ENCODE measurements at places on chromosomes 13 and 19.

GRCh38 chr19:1521636-1522035 lies 2.2 kb upstream of the PLK5 start:
- DNase-seq, result no peak

- DNase-seq, result no peak
These were observed 51.0 kb downstream of the LYL1 start for GRCh38 chr19:13051557-13052165.

DNA sequence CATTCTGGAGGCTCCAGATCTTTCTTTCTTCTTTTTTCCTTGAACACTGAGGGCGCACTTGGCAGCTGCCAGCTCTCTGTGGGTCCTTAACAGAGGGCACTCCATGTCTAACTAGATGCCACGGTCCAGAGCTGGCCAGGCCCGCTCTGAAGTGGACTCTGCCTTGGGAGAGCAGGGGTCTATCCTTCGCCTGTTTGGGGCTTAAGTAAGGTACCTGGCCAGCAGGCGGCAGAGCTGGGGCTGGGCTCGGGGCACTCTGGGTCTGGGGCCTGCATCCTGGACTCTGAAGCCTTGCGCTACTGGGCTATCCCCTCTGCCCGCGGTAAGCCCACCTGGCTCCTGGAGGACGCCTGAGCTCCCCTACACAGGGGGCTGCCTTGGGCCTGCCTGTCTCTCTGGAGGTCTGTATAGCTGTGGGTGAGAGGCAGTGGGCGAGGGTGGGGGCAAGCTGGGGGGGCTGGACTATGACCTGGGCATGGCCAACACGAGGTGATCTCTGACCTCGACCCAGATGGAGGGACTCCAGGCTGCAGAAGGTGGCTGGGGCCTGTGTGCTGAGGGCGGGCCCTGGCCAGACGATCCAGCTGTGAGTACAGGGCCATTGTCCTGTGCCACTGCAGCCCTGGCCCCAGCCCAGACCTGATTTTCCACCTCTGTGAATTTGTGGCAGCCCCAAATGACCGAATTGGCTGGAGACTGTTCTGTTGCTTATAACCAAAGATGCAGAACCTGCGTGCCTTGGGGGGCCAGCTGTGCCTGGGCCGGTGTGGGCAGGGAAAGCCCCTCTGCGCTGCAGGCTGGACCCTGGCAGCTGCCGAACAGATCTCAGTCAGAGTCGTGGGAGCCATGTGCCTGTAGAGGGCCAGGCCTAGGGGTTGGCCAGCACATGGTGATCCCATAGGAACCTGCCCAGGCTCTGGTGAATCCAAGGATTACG lies 26.5 kb downstream of the CEBPG start:
- DNase-seq, result no peak

GRCh38 chr13:41470196-41470595 lies 12.8 kb downstream of the RGCC start:
- DNase-seq, result no peak

DNA sequence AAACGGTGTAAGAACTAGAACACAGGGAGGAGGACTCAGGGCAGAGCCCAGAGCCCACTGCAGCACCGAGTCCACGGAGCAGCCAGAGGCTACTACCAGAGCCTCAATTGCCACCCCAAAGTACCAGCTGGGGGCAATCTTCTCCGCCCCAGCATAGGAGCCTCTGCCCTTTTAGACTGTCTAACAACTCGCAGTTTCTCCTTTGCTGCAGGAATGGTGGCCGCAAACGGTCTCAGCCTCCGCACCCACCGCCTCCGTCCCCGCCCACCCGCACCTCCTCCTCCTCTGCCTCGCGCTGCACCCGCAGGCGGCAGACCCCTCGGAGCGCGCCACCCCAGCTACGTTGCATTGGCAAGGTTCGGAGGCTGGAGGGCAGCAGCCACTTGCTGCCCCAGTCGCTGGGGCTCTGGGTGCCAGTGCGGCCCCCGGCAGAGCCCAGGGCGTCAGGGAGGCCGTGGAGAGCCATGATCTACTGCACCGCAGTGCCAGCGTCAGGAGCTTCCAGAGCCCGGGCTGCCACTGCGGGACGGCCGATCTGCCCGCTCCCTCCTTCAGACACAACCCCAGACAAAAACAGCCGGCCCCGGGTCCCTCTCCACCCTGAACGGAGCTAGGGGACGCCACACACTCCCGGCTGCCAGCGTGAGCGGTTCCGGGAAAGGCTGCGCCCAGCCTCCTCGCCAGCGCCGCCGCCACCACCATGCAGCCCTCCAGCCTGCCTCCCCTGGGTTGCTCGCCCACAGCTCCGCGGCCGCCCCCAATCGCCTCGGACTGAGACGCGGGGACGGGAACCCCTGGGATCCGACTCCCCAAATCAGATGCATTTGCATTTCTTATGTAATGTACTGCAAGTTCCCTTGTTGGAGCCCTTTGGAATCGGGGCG lies 1.8 kb downstream of the FGF14 start:
- DNase-seq, result no peak

- DNase-seq, result no peak
These were observed 52.7 kb upstream of the FAM216B start for GRCh38 chr13:42728507-42729180.

DNA sequence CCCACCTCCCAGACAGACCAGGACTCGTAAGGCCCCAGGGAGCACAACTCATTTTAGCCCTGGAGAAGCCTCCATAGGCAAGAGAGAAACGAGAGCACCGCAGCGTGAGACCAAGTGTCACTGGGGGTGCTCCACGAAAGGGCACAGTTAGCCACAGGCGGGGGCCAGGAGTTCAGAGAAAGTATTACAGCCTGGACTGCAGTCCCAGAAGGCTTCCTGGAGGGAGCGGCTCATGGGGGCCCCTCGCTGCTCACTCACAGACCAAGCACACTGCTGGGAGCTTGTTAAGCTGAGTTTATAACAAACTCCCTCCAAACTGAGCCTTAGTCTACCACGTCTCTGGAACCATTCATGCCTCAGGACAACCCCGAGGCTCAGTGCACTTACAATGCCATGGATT lies 16.5 kb downstream of the ANKRD27 start:
- no peak for DNase-seq

DNA sequence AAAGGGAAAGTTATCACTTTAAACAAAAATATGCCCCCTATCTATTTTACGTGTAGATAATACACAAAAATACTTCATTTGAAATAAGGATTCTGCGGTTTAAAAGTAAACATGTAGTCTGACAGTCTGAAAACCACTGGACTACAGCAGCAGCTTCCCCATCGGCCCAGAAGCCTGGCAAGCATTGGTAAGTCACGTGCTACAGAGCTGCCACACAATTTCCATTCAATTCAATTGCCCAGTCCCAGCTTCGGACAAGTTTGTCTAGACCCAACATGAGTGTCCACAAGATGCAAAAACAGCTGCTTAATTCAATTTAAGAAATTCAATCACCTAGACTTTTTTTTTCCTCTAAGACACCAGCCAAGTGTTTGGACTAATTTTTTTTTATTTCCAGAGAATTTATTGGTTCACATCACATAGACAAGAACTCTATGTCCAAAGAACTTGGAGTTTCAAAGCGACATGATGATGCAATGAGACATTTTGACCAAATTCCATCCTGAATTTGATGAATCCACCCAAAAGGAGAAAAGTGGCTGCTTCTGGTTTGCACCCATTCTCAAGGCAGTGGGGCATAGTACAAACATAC lies 458.9 kb downstream of the COG6 start:
- no peak for DNase-seq

DNA sequence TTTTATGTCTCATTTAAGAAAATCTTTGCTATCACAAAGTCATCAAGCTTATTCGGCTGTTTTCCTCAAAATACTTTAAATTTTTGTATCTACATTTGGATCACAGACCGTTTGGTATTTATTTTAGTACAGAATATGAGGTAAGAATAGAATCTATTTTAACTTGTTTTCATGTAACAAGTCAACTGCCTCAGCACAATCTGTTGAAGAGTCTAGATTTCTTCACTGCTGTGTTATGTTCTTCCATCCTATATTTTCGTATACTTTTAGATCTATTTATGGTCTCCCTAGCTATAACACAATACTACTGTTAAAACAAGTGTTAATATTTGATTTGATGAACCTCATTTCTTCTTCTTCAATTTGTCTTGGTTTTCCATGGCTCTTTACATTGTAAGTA lies 61.6 kb upstream of the SGCG start:
- no peak for DNase-seq

GRCh38 chr19:30046522-30046921 lies 104.5 kb downstream of the URI1 start:
- DNase-seq, result peak; percentile 56

DNA sequence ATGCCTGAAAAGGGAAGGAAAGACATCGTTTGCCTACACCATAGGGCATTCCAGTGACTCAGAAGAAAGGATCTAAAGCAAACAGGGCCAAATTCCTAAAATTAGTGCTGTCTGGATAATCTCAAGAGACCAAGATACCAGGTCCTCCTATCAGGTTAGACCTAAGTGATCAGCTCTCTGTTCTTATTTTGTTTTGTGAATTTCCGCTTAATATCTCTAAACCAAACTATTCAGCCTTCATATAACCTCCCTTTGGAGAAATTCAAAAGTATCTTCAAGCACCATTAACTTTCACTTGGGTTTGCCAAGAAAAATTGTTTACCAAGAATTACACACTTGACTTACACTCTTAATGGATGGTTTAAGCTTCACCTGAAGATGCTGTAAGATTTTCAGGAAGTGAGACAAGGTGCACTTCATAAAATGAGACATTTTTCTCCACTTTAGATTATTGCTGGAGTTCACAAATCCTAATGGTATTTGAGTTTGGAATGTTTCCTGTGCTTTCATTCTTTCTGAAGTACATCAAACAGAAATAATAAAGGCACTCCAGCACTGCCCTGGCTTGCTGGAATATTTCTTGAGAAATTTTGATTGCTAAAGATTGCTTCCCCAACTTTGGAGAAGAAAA lies 376.1 kb downstream of the LMO7 start:
- no peak for DNase-seq

- DNase-seq, result peak; percentile 83
These were observed 8.8 kb downstream of the ALOX5AP start for GRCh38 chr13:30744056-30744680.

DNA sequence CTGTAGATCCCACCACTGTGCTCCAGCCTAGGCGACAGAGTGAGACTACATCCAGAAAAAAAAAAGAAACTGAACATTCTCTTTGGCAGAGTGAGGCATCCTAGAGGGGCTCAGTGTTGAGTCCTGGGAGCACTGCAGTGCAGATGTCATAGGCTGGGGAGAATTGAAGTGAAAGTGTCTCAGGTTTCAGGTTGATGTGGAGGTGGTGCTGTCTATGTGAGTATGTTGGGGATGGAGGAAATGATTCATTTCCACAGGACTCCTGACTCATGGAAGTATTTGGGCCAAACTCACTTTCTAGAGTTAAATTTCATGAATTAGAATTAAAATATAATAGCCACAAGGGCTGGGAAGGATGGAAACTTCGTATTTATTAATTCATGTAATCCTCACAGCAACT lies 134.4 kb upstream of the TSC22D1 start:
- DNase-seq, result no peak

DNA sequence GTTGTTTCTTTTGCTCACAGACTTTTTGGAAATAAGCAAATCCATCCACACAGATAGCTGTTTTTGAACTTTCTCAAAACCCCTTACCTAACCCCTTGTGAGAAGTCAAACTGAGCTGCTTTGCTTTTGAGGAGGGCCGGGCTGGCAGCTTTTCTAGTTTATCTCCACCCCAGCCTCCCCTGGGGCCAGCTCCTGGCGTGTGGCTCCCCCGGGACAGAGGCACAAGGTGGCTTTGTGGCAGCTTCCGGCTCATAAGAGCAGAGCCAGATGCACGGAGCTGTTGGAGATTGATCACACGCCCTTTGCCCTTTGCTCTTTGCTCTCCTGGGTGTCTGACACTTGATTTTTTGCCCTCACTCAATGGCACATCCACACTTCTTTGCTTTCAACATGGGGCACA lies 24.9 kb upstream of the RNF113B start:
- peak; percentile 19 for DNase-seq

- DNase-seq, result peak; percentile 70
These were observed 11.9 kb upstream of the PRKD2 start for GRCh38 chr19:46728693-46729339.

- DNase-seq, result no peak
These were observed 19.4 kb downstream of the IRS2 start for GRCh38 chr13:109767023-109767422.

DNA sequence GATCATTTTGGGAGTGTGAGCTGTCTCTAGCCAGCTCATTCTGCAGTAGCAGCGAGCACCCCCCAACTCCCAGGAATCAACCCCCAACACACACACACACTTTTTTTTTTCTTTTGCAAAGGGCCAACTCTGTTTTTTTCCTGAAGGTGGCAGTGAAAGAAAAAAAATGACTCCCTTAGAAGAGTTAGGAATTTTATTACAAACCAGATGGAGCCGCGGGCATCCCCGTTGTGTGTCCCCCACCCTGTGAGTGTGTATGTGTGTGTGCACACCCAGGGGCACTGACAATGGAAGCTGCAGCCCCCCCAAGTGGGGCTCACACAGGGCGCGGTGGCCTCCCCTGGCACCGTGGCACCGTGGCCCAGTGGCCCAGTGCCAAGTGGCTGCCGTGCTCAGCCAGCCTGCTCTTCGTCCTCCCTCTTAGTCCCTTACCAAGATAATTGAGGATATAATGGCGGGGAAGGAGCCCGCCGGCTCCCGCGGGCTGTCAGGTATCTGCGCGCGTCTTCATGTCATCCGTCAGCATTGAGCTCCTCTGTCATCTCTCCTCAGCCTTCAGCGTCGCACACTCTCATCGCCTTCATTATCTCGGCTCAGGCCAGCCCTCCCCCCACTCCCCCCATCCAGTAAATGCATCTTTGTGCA lies 314.1 kb downstream of the ZNF536 start:
- DNase-seq, result no peak

DNA sequence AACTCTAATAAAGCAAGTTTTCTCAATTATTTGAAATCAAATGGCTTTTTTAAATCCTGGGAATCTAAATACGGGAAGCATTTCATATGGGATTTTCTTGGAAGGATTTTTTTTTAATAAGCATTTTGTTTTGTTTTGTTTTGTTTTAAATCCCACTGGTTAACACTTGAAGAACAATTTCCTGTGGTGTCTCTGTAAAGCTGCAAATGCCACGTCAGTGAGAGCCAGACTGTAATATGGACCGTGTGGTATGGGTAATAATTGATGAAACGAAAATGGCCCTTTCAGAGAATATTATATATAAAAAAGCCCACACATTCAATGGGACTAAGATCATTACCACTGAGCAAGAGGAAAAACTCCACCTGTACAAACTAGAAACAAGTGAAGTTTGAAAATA lies 33.9 kb upstream of the MIR17HG start:
- no peak for DNase-seq

GRCh38 chr19:2524840-2525723 lies 49.2 kb downstream of the GADD45B start:
- no peak for DNase-seq

- DNase-seq, result peak; percentile 99
These were observed 109.5 kb downstream of the KCNRG start for GRCh38 chr13:50124536-50125303.

DNA sequence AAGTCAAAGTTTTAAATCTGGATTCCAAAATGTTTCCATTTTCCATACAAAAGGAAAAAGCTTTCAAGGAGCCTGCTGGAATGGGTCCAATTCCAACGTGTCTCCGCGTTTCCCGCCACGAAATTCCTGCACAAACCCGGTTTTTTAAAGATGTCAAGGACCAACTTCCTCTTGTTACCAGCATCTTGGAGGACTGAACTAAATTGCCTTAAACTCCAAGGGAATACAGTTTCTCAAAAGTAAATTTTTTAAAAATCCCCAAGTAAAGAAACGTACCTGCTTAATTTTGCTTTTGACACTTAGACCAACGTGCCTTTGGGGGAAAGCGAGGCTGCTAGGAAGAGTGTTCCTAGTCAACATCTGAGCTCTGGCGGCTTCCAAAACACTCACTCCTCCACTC lies 12.3 kb upstream of the SOX1 start:
- DNase-seq, result no peak
